Fibroblast of the aortic adventitia (primary cell): ENCODE measurements at places on chromosomes 7 and 10. TPM values are rescaled to one million over a fixed set of nuclear protein-coding genes. Genes with fewer than 3 reads are reported as not detected.

The OR9A2 gene
- total RNA-seq, result not detected in 2 replicates

The MCU gene
- total RNA-seq, result 27.0 and 32.5 TPM in 2 replicates

- DNase-seq, result no peak
These were observed 314.8 kb downstream of the POM121L12 start for GRCh38 chr7:53350241-53350640.

- peak; percentile 65 for DNase-seq
These were observed 17.4 kb downstream of the C7orf57 start for GRCh38 chr7:48052748-48053147.

DNA sequence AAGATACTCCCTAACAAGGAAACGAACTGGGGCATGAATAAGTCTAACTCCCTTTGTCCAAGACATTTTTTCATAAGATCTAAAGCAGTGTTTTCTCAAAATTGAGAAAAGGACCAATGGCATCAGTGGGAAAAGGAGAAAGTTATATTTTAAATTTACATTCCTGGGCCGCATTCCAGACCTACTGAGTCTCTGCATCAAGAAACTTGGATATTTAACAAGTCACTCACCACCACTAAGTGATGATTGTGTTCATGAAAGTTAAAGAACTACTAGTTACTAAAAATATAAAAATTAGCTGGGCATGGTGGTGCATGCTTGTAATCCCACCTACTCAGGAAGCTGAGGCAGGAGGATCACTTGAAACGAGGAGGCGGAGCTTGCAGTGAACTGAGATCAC lies 149.6 kb upstream of the MEOX2 start:
- DNase-seq, result peak; percentile 19

DNA sequence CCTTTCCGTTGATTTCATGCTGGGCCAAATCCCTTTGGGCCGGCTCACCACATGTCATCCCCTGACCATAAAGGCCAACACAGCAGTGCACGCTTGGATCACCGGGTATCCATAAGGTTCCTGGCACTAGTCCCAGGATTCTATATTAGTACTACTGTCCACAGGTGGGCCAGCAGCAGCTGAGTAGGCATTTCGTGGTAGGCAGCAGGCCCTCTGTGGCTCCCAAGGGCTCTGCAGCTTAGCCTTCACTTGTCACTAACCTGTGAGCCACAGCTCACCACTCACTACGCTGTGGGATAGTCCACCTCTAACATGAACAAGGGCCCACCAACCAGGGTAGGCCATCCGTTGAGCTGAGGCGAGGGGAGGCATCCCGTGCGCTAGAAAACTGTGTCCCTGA lies 89.2 kb upstream of the MALRD1 start:
- DNase-seq, result no peak

- DNase-seq, result no peak
These were observed 317.3 kb downstream of the PHTF2 start for GRCh38 chr7:78115876-78116275.

- DNase-seq, result no peak
These were observed 153.8 kb downstream of the ZNF22 start for GRCh38 chr10:45154502-45154901.

DNA sequence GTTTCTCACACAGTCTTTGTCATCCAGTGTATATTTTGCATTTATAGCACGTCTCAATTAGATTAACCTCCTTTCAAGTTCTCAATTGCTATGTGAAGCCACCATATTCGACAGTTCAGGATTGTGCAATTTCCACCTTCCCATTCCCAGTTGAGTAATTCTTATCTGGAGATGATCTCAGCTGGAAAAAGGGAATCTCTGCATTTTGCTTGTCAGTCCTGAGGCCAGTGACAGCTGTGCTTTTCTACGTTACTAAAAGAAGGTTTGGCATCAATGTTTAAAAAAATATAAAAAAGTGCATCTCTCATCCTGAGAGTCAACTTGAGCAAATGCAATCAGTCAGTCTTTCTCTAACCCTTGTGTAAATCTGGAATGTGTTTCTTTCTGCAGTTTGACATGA lies 247.7 kb downstream of the PRKG1 start:
- DNase-seq, result peak; percentile 80

DNA sequence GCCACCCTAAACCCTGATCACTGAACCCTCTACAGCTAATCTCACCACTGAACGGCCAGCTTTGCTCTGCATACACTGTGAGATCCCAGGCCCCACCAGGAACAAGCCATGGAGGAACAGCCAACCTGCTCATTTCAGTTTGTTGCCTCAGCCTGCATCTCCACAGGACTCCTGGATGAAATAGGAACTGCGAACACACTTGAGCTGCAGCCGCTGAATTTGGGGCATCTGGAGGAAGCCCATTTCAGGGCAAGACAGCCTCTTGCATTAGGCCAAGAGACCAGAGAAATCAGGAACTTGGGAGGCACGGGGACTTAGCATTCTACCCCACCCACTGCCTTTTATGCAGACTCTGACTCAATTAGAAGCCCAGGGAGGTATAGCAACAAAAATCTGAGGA lies 14.5 kb upstream of the EGR2 start:
- no peak for DNase-seq

- DNase-seq, result peak; percentile 34
These were observed 719.1 kb downstream of the AUTS2 start for GRCh38 chr7:70317356-70317755.

DNA sequence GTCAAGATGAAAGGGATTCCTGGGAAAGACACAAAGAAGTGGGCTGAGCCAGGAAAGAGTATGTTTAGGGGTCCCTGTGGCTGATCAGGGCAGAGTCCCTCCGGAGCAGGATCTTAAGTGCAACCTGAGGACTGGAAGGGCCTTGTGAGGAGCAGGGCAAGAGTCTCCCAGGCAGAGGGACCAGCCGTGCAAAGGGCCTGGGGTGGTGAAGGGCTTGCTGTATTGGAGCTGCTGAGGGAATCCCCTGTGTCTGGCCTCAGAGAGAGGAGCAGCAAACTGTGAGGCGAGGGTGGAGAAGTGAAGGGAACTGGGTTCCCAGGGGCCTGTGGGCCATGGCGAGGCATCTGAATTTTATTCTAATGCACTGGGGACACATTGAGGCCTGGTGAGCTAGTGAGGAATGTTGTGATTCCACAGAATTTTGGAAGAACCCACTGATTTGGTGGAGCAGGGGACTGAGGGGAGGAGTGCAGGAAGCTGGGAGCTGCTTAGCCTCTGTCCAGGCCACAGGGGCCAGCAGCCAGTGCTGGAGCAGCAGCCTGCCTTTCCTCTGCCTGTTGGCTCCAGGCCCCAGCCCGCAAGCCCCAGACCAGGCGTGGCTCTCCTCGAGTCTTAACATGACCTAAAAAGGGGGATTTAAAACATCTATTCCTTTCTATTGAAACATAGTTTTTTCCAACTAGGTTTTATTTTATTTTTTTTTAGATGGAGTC lies 138.4 kb upstream of the IGFBP3 start:
- DNase-seq, result peak; percentile 74

- DNase-seq, result no peak
These were observed 12.0 kb downstream of the SCD start for GRCh38 chr10:100359030-100359432.

DNA sequence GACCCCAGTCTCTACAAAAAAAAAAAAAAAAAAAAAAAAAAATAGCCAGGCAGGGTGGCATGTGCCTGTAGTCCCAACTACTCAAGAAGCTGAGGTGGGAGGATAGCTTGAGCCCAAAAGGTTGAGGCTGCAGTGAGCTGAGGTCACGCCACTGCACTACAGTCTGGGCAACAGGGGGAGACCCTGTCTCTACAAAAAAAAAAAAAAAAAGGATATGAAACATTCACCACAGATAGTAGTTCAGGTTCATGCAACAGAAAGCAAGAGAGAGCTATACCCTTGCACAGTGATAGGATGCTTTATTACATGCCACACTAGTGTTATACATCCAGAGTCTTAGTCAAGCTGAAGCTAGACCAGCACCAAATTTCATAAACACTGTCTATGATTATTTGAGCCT lies 148.4 kb upstream of the KAT6B start:
- no peak for DNase-seq

GRCh38 chr7:90178166-90178565 lies 23.9 kb downstream of the STEAP1 start:
- no peak for DNase-seq

The TAS2R41 gene
- total RNA-seq, result 0.09 TPM in 1 of 2 replicates, not detected in the other
